Activated CD4-positive, CD25-positive, alpha-beta regulatory T cell treated with anti-CD3 and anti-CD28 coated beads, Interleukin-2, amount 50 U/mL, for 72 hours (primary cell): ENCODE measurements at places on chromosomes 2 and 18.

DNA sequence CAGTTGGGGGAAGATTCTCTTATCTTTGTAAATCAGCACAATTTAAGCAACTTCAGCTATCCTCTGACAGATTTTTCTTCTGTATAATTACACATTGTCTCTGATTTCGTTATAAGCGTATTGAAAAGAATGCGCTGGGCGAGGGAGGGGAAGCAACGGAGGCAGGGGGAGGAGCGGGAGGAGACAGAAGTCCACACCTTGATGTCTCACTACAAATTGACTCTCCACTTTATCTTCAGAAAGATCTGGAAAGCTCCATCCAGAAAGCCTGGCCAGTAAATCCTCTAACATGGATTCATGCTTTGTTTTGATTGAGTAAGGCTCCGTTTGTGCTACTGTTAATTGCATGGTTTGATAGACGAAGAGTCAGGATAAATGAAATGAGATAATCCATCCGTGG, 76.6 kb downstream of the SMIM21 start:
- no peak for DNase-seq

DNA sequence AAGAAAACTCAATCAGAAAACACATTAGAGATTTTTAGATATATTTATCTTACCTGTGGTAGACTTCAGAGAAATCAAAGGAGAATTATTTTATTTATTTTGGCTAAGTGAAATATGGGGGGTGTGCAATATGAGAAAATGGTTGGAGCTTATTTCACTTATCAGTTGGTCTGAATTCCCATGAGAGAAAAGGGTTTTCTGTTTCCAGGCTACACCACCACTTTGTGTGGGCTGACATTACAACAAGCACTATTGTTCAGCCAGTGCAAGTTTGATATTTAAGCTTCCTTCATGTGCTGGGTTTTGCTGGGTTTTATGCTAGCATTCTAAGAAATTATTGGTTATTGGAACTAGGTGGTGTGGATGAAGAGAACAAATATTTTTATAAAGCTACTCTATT, 33.5 kb downstream of the RMND5A start:
- DNase-seq: no peak

DNA sequence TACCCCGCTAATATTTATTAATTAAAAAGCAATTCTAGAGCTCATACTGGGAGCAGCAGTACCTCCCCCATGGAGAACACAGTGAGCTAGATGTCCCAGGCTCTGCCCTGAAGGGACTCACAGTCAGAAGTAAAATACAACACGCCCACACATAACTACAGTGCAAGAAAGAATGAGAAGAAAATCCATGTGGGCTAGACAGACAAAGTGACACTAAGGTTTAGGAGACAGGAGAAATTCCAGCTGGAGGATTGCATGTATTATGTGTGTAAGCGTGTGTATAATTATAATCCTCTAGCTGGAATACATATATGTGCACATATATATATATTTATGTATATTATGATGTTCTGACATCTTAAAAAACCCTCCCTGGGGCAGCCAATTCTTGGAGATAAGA, 15.7 kb downstream of the SOWAHC start:
- no peak for DNase-seq

DNA sequence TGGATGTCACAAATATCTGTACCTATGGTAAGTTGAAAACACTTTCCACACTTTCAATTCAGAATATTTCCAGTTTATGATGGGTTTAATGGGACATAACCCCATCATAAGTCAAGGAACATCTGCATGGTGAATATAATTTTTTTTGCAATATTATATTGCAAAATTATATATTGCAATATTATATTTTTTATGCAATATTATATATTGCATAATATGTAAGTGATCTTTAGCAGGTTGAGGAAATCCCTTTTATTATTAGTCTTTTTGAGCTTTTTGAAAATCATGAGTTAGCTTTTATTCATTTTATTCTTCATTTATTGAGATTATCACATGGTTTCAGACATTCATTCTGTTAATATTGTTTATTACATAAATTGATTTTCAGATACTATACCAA, 342.2 kb upstream of the GALNT5 start:
- DNase-seq: no peak

DNA sequence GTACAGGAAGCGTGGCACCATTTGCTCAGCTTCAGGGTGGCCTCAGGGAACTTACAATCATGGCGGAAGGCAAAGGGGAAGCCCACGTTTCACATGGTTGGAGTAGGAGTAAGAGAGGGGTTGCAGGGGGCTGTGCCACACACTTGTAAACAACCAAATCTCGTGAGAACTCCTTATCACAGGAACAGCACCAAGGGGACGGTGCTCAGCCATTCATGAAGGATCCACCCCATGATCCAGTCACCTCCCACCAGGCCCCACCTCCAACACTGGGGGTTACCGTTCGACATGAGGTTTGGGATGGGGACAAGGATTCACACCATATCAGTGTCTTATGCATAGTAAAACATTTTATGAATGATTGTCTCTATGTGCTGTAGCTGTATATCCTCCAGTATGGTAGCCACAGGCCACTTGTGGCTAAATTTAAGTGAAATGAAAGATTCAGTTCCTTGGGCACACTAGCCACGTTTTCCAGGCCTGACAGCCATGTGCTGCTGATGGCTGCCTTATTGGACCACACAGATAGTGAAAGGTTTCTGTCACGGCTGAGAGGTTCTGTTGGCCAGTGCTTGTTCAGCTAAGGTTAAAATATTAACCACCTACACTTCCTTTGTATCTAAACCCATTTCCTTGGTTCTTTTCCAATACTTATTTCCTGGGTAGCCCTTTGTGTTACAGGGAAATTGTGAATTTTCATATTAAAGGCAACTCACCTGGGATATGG, 77.3 kb downstream of the AGAP1 start:
- no peak for DNase-seq

- no peak for DNase-seq
Observed at GRCh38 chr18:72197591-72197990, 346.6 kb downstream of the CBLN2 start.

DNA sequence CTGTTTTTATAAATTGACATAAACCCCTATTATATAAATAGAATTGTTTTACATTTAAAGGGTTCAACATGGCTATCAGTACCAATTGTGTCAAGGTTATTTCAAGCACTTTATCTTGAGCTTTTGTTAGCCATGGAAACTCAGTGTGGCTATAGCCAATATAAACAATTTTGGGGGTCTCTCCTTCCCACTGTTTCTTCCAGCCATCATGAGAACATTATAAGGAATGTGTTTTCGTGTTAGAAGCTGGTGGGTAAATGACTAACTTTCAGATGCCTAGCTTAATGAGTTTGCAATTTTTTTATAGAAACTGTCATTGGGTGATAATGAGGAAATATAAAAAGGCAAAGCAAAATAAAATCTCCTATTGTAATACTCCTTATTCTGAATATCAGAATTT, 153.5 kb upstream of the FOSL2 start:
- DNase-seq: no peak

DNA sequence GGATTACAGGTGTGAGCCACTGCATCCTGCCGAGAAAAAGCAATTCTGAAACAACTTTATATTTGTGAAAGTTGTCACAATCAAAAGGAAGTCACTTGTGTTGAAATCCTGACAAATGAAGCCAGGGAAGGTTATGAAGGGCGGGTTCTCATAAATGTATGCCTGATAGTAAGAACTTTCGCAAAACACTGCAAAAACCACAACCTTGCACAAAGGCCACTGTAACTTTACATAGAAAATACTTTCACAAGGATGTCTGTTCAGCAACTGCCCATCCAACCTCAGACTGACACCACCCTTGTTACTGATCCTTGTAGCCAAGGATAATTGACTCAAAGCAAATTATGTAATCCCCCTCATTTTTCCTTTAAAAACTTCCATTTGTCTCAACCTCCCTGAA, 90.6 kb downstream of the SLC4A3 start:
- DNase-seq: no peak

DNA sequence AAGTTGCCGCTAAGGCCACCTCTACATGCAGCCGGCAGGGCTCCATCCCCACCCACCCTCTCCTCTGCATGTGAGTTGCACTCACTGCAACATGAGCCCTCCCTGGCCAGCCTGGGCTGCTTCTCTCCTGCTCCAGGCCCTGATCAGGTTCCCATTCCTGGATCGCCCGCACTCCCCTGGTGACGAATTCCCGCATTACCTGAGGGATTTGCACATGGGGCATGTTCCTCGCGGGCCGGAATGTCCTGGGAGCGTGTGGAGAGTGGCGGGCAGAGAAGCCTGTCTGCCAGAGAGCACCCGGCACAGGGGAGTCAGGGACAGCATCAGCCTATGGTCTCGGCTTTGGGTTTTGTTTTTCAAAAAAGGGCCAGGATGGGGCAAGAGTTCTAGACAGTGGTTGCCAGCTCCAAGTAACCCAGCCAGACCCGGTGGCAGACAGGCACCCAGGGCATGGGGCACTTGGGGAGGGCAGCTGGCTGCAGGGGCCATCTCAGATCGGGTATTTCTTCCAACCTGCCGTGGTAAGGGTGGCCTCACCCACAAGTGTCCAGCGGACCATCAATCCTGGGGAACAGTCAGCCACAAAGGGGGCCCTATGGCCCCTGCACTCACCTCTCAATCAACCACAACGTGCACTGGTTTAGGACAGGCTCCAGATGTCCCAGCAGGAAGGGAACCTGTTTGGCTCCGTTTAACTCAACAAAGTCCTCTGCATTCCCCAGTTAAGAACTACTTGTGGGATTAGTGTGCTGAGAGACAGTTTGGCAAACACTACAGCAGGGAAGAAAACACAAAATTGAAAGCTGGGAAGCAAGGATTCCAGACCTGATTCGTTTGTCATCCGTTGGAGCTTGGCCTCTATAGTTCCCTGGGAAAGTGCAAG, 187.7 kb downstream of the SMAD7 start:
- no peak for DNase-seq

DNA sequence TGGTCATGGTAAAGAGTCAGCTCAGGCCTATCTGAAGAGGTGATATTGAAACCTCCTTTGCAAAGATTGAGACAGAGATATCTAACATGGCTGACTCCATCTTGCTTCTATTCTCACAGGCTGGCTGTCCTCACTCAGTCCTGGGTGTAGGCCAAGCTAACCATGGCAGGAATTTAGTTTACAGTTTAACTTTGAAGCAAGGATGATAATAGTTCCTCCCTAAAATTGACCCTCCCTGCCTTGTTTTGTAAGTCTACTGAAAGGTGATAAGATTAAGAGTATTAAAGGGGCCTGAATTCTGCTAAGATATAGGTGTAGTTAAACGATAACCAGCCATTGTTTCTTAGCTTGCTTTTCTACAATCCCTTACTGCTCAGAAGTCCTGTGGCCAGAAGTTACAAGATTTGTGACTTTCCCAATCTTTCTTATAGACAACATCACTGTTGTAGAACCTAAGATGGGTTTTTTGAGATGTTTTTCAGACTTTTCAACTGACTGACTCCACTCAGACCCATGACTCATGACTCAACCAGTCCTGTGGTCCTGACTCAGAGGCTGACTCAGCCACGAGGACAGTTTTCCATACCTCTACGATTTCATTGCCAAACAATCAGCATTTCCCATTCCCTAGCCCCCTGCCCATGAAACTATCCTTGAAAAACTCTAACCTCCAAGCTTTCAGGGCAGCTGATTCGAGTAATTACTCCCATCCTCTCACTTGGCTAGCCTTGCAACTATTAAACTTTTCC, 195.7 kb upstream of the SESTD1 start:
- no peak for DNase-seq

DNA sequence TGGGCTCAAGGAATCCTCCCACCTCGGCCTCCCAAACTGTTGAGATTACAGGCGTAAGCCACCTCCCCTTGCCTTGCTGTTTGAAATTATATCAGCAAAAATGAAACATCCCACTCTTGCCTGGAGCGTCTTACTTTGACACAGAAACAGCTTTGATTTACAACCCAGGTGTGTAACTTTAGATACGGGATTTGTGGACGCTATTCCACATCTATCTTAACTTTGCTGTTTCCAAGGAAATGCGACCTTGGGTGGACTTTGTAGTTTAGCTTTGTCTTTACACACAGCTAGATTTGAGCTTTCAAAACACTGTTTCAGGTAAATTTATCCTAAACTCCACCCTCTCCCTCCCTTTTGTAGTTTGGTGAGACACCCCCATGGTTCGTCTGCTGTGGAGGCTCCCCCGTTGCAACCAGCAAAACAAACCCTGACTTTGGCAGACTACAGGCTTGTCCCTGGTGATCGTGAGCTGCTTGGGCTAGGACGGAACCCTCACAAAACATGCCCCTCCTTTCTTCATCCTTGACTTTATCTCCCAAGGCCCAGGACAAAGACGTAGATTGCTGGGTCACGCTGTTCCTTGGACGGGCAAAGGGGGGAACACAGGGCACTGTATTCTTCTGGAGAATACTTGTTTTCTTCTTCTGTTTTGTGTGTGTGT, 5.5 kb upstream of the MSH6 start:
- no peak for DNase-seq

GRCh38 chr2:159613651-159614285, 2.6 kb downstream of the BAZ2B start:
- DNase-seq: no peak

GRCh38 chr2:69382547-69382946, 4.5 kb downstream of the GFPT1 start:
- no peak for DNase-seq

DNA sequence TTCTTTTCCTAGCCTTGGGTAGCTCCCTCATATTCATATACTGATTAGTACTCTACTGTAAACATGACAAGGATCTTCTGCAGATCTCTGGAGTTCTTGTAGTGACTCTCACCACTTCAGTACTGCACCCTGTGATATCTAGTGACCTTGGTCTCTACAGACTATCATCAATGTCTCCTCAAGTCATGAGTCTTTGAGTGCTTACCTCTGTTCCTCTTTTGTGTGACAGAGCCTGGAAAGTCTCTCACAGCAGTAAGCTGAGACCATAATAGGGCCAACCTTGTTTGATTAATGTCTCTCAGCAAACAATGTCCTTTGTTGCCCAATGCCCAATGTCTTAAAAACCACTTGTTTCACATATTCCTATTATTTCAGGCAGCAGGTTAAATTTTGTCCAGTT, 34.2 kb upstream of the BAZ2B start:
- no peak for DNase-seq

- DNase-seq: no peak
Observed at GRCh38 chr2:156332284-156332533, 312 bp downstream of the NR4A2 start.

- no peak for DNase-seq
Observed at GRCh38 chr2:4898706-4899105, 793.5 kb upstream of the SOX11 start.

- DNase-seq: no peak
Observed at GRCh38 chr2:60321816-60322215, 231.6 kb downstream of the BCL11A start.
